ENCODE measurements at places on chromosomes 5 and 9.

DNA sequence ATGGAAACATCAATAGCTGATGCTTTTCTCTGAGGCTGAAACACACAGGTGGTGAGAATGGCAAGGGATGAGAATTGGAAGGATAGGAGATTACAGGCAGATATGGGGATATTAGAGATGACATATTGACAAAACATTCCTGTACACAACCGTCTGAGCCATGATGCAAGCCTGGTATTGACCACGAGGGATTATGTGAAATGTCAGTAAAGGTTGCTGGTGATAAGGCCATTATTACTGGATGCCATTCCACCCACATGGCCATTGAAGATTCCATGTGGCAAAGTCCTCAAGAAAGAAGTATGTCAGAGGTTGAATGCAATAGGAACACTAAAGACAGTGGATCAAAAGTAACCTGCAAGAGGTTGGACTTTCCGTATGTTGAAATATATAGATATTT is 15.7 kb downstream of the GRAMD2B start:
- no peak for DNase-seq

- DNase-seq = no peak
Observed at GRCh38 chr5:135289651-135290050, 109.4 kb downstream of the MACROH2A1 start.

- DNase-seq = no peak
Observed at GRCh38 chr9:74035786-74036185, 461.3 kb upstream of the RORB start.

DNA sequence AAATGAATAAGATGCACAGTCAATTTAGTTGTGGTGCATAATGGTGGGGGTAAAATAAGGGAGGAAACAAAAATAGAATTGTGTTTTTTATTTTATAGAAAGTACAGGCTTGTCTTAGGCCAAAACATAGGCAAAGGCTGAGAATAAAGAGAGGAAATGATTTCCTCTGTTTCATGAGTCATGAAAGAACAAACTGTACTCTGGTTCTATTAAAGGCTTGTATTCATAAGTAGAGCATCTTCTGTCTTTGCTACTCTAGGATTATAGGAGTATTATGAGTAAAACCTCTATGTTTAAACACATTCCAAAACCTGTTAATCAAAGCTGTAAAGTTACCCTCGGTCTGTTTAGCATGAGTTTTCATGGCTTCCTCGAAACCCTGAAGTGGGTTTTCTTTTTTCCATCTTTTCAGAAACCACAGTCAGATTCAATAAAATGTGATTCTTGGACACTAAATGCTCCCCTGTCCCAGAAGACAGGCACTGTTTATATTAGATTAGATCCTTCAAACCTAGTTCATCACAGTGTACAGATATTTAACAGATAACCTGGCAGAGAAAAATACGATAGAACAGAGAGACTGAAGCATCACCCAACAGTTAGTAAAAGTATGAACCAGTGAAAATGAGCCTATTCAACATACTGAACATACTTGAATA is 473.9 kb upstream of the CYLC2 start:
- DNase-seq = no peak

- no peak for DNase-seq
Observed at GRCh38 chr5:127820910-127821553, 117.8 kb downstream of the CCDC192 start.

- no peak for DNase-seq
Observed at GRCh38 chr5:14429101-14430050, 152.2 kb upstream of the OTULINL start.

DNA sequence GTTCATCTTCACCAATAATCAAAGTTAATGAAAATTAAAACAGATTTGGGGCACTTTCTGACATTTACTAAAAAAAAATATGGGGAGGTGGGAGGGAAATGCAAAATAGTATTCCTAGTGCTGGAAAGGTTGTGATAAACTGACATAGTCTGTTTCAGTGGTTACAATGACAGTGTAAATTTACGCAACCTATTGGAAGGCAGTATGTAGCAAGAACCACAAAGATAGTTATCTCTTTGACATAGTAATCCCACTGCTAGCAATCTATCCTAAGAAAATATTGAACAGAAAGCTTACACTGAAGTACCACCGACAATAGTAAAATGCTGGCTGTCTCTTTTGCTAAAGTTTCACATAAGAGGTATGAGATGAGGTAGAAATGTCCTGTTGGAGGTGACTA is 15.1 kb upstream of the EPB41L4B start:
- no peak for DNase-seq

DNA sequence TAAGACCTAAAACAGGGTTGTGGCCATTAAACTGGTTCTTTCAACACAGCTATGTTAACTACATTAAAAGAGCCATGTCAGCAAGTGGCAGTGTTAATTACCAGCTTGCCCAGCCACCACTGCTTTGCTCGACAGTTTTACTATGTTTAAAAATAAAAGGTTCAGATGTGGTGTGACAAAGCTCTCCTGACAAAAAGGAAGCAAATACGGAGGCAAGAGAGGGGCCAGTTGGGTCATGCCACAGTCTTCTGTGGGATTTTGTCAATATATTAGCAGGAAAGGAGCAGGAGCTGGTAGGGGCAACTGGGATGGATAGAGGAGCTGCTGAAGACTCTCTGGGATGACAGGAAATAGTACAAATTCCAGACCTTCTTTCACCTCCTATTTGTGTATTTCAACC is 113.5 kb upstream of the PCA3 start:
- DNase-seq = no peak

DNA sequence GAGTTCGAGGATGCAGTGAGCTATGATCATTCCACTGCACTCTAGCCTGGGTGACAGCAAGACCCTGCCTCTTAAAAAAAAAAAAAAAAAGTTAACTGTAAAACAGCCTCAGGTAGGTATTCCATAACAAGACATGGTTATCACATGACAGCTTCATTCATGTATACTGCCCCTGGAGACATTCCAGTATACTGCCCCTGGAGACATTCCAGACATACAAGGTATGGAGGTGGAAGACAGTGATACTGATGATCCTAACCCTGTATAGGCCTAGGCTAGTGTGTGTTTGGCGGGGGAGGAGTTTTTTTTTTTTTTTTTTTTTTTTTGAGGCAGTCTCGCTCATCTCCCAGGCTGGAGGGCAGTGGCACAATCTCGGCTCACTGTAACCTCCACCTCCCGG is 105.5 kb downstream of the RICTOR start:
- DNase-seq = no peak

- no peak for DNase-seq
Observed at GRCh38 chr5:21809611-21810010, 1043.5 kb downstream of the CDH12 start.

DNA sequence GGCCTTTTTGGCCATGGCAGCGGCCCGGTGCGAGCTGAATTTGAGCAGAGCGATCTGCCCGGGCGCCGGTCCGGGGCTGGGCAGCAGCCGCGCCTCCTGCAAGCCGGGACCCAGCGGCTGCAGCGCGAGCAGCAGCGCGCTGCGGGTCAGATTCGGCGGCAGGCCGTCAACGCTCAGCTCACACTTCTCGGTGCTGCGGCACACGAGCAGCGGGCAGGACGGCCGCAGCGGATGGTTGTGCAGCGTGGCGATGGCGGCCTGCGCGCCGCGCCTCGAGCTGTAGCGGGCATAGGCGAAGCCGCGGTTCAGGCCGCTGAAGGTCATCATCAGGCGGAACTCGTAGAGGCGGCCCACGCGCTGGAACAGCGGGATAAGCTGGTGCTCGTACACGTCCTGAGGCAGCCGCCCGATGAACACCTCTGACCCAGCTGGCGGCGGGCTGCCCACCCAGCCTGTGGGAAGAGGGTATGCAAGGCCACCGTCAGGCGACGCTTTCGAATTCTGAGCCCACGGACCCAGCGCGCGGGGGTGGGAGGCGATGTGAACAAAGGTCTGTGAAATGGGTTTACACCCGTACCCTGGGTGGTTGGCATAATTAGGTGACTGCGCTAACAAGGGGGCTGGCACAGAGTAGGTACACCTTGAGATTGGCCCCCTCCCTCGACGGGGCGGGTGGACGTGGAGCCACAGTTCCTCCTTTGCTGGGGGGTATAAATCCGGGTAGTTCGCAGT is 755 bp downstream of the DND1 start:
- DNase-seq = no peak

GRCh38 chr5:6775571-6775970 is 62.3 kb downstream of the TENT4A start:
- no peak for DNase-seq

DNA sequence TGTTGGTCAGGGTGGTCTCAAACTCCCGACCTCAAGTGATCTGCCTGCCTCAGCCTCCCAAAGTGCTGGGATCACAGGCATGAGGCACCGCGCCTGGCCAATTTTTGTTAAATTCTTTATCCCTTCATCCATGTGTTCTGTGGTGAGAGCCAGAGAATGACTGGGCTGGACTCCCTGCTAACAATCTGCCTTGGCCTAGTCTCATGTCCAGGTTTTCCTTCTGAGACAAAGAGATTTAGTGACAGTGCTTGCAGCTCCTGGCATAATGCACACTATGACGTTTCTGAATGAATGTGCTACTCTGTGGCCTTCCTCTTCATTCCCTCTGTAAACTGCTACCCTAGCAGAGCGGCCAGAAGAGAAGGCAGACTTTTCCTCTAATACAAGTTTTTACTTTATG is 79.3 kb downstream of the FOXD1 start:
- DNase-seq = no peak

DNA sequence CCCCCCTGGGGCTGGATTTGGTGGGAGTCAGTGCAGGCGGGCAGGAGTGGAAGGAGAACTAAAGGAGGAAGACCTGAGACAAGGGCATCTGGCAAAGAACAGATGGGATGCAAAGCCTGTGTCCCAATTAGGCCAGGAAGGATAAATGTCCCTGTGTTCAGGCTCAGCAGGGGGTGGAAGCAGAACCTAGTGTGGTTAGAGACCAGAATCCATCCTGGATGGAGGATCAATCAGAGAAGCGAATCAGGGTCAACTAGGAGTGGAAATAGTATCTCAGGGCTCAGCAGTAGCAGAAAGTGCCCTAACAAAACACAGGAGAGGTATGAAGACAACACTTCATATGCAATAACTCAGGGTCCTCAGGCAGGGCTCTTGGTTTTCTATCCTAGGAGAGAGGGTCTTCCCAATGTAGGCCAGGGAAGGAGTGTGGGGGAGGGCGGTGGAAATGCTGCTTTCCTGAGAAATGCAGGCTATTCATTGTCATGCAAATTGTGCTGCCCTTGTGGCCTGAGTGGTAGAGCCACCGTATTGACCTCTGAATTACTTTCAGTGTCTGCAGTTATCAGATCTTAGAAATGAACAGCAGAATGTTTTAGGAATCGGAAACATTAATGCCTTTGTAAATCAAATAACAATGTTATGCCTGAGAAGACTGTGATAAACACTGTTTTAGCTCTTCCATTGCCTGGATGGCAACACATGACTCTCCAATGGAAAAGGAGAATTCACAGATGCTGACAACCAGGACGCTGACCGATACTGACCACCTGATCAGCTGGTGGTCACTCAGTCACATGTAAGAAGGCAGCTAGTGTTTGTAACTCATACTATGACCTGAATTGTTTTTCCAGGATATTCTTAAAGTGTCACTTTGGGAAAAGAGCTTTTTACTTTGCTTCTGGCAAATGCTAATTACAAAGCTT is 323.6 kb downstream of the SEMA5A start:
- no peak for DNase-seq

DNA sequence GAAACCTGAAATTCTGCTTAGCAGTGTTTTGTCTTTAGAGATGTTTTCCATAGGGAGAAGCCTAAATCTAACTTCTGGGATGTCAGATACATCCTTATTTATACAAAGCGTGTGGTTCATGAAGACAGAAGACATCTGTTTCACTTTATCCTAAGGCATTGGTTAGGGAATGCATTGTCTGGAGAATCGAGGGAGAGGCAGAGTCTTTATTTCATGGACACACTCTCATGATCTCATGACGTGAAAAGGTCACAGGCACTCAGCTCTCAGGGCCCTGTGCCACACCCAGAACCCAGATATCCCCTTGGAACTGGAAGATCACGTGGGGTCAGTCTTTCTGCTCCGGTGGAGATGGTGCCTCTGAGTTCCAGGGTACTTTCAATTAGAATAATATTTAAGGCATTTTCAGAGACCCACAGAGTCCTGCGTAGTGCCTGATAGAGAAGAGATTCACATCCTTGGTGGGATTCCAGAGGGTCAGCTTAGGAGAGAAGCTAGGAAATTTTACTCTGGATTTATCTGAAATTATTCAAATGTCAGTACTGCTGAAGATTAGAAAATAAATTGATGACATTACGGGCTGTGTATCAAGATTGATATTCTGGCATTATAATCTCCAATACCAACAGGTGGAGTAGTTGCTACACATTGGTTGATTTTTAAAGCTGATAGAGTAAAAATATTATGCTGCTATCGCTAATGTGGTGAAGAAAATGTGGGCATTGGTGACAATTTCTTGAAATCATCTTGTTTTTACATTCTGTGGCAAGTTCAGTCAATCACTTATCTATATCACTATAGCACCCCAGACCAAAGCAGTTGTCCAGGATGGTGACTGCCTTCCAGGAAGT is 378.3 kb downstream of the MTRR start:
- DNase-seq = no peak

DNA sequence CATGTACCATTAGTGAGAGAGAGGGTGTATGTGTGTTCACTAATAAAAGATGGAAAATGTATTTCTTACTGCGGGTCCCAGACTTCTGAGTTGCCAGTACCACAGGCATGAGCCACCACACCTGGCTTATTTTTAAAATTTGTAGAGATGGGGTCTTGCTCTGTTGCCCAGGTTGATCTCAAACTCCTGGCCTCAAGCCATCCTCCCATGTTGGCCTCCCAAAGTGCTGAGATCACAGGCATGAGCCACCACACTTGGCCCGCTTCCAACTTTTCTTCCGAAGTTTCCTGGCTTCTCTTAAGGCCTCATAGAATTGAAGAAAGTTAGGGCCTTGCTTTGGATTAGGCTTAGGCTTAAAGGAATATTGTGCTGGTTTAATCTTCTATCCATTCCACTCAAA is 40.4 kb upstream of the F2RL2 start:
- no peak for DNase-seq

- no peak for DNase-seq
Observed at GRCh38 chr5:52735139-52735538, 52.6 kb upstream of the ITGA1 start.

GRCh38 chr9:97918611-97919010 is 3.7 kb downstream of the TRMO start:
- no peak for DNase-seq

DNA sequence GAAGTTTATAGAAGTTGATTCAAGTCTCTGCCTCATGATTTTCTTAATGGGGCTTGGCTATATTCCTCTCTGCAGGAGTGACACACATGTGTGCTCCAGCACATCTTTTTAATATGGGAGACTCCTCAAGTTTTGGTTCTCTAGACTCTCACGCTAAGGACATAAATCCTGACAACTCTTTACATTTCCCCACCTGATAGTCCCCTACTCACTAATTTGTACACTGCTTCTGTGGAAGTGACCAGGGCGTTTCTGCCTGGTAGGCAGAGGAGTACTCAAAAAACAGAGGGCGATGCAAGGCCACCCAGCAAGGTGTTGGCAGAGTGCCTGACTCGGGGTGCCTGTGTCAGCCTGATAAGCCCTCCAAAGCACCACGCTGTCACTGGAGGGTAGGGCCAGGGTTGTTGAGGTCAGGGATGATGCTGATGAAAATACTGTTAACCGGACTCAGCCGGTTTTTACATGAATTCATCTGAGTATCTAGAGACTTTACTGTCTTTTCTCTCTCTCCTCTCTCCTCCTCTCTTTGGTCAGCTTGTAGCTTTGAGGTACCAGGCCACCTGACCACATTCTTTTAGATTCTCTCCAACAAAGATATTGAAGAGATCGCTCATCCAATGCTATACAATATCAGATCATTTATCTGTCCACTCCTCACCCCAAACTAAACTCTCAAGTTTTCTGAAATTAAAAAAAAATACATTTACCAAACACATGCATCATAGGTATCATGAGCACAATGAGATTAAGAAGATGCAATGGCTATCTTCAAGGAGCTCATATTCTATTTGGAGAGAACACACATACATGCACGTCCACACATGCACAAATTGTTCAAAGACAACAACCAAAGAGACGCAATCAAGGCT is 205.2 kb downstream of the PIK3R1 start:
- DNase-seq = no peak

All from NCI-H1048 (cell line).